Cortex of kidney (tissue), 1 donor: ENCODE measurements at places on chromosomes 7 and 10.

- DNase-seq: no peak
Observed at GRCh38 chr7:76089865-76090475, 42.1 kb downstream of the MDH2 start.

- DNase-seq: no peak
Observed at GRCh38 chr10:101157756-101158458, 26.8 kb downstream of the TLX1 start.

- DNase-seq: no peak
Observed at GRCh38 chr7:101186844-101187428, 6.8 kb upstream of the NAT16 start.

DNA sequence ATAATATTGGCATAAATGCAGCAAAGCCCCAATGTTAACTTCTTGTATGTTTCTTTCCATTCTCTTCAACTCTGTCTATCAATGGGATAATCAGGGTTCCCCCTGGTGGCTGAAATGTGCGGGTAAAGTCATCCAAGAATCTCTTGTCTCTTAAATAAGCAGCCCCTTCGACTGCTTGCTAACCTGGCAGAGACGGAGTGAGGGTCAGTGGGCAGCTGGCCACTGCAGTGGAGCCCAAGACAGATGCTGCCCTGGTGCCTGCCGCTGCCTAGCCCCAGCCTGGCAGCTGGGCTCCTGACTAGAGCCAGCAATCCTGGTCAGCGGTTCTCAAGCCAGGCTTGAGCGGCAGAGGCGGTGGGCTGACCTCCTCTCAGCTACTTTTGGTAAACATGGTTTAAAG, 248.9 kb downstream of the COBL start:
- DNase-seq: no peak

DNA sequence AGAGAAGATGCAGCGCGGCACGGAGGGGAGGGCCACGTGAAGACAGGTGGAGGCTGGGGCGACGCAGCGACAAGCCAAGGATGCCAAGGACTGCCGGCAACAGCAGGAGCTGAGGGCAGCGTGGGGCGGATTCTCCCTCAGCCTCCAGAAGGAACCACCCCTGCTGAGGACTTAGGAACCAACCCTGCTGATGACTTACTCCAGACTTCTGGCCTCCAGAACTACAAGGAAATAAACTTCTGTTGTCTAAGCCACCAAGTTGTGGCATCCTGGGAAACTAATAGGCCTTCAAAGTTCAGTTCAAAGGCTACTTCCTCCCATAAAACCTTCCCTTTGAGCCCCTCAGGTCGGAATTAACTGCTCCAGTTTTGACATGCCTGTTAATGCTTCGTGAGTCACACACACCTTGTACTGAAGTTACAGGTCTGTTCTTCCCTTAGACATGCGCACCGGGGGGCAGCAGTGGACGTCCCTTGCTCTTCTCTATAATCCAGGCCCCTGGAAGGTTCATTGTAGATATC, 88.4 kb upstream of the RHEB start:
- DNase-seq: no peak

- no peak for DNase-seq
Observed at GRCh38 chr10:87635498-87636312, 24.0 kb upstream of the PAPSS2 start.
